ENCODE measurements at places on chromosomes 5 and 9. TPM values are rescaled to one million over a fixed set of nuclear protein-coding genes. Genes with fewer than 3 reads are reported as not detected.

- no peak for DNase-seq
These were observed 203.4 kb upstream of the NMUR2 start for GRCh38 chr5:152608458-152608857.

CSF1R gene
- not detected for total RNA-seq

- no peak for DNase-seq
These were observed 11.0 kb downstream of the TMEM268 start for GRCh38 chr9:114621975-114622609.

GRCh38 chr5:53303105-53303504, 177.3 kb upstream of the FST start:
- DNase-seq: no peak

VAV2 gene
- 10.1 TPM for total RNA-seq

- DNase-seq: no peak
These were observed 19.7 kb downstream of the CARTPT start for GRCh38 chr5:71738662-71739361.

GMCL2 gene
- total RNA-seq: not detected

ACOT12 gene
- total RNA-seq: not detected

DNA sequence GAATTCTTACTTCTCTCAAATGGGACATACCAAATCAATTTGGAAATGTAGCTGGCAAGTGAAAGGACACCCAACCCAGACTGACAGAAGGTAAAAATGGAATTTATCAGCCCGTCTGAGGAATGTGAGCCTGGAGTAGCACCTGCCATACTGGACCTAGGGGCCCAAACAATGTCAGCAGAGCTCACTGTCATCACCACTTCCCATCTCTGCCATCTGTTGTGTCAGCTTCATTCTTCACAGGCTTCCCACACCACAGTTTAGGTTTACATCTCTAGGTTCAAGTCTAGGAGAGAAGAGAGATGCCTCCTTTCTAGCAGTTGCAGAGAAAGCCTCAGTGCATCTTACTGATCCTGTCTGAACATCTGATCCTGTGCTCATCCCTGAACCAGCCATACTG, 222.4 kb downstream of the DOCK8 start:
- DNase-seq: no peak
